ENCODE measurements at places on chromosomes 16 and 17.

GRCh38 chr17:77346765-77347164 is 206.0 kb downstream of the SEC14L1 start:
- no peak for DNase-seq

GRCh38 chr16:85321509-85322271 is 209.4 kb upstream of the CIBAR2 start:
- DNase-seq, result no peak

DNA sequence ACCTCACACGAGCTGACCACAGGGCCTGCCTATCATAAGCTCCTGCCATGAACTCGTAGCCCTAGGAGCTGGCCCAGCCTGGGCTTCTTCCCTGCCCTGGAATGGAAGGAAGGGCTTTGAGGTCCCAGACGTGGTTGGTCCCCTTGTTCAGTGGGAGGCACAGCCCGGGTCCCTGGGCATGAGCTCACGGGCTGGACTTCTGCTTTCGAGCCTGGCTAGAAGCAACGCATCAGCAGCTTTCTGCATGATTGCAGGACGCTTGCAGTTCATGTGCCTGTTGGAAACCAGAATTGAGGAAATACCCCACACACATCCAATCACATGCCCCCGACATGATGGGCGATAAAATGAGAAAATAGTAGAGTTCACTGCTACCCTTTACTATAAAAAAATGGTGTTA is 293.3 kb downstream of the MAF start:
- no peak for DNase-seq

GRCh38 chr16:86072328-86073102 is 173.6 kb downstream of the IRF8 start:
- peak; percentile 80 for DNase-seq

- no peak for DNase-seq
Measured at GRCh38 chr17:77146246-77146632, 5.5 kb downstream of the SEC14L1 start.

GRCh38 chr16:50520451-50521245 is 27.5 kb upstream of the NKD1 start:
- DNase-seq, result no peak

- no peak for DNase-seq
Measured at GRCh38 chr16:66400503-66401380, 26.4 kb upstream of the BEAN1 start.

- DNase-seq, result no peak
Measured at GRCh38 chr17:73288534-73289302, 23.1 kb downstream of the CDC42EP4 start.

- DNase-seq, result no peak
Measured at GRCh38 chr16:23514381-23515152, 4.3 kb upstream of the GGA2 start.

DNA sequence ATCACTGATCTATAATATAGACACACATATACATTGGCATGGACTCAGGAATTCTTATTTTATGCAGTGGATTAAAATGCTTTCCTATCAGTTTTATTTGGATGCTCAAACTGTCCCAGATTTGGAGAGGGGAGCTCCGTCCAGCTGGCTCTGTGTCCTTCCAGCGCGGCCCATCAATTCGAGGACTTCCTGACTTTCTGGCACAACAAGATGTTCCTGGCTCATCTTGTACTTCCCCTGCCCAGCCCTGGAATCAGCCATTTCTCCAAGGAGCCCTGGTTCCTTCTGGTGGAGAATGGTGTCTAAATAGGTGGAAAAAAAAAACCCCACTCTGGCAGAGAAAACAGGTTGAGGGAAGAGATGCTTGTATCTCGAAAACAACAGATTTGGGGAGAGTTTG is 94.5 kb downstream of the CRISPLD2 start:
- no peak for DNase-seq

GRCh38 chr16:12162151-12162985 is 185.8 kb downstream of the SNX29 start:
- DNase-seq, result no peak

GRCh38 chr17:76394166-76394565 is 9.8 kb downstream of the SPHK1 start:
- peak; percentile 33 for DNase-seq

DNA sequence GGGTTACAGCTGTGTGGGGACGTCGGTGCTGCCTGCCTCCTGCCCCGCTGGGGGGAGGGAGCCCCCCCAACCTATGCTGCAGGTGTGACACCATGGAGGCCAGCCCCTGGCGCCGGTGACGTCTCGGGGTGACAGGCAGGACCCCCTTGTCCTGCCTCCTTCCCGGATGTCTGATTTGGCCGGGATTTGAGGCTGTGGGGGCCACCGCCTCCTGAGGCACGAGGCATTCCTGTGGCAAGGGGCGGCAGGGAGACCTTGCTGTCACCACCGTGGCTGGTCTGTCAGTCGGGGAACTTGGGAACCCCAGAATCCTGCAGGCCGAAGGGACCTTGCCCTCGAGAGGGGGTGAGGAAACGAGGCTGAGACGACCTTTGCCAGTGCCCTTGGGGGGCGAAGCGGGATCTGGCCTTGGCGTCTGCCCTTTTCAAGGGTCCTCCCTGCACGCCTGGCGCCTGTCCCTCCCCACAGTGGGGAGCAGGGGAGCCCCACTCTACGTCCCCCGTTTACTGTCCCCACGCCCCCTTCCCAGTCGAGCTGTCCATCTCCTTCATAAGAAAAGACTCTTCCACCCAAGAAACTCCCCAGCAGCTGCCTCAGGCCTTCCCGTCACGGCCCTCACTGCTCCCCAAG is 74.4 kb downstream of the METRNL start:
- DNase-seq, result no peak

DNA sequence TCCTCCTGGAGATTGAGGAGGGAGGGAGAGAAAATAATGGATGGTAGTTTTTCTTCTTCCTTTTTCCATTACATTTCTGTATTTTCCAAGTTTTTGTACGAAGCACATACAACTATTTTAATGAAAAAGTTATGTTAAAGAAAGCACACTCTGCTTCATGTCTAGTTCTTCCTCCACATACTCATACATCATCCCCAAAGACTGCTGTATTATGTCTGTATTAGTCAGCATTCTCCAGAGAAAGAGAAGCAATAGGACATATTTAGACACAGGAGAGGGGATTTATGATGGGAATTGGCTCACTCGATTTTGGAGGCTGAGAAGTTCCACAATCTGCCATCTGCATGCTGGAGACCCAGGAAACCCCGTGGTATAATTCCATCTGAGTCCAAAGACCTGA is 10.1 kb upstream of the ACSM2A start:
- no peak for DNase-seq

GRCh38 chr17:27264068-27264812 is 29.7 kb upstream of the WSB1 start:
- no peak for DNase-seq

- DNase-seq, result peak; percentile 41
Measured at GRCh38 chr17:48542114-48542656, 2.7 kb downstream of the HOXB2 start.

DNA sequence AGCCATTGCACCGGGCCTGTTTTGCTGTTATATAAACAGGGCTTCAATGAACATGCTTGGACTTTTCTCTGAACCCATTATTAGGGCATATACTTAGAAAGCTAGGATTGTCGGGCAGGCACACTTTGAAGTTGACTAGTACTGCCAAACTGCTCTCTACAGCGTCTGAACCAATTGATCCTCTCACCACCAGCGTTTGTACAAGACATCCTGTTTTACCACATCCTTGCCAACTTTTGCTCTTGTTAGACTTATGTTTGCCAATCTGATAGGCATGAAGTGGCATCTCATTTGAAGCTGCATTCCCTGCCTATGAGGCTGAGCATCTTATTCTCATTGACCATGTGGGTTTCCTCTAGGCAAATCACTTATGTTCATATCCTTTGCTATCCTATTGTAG is 7.4 kb upstream of the PPP1R9B start:
- DNase-seq, result no peak

DNA sequence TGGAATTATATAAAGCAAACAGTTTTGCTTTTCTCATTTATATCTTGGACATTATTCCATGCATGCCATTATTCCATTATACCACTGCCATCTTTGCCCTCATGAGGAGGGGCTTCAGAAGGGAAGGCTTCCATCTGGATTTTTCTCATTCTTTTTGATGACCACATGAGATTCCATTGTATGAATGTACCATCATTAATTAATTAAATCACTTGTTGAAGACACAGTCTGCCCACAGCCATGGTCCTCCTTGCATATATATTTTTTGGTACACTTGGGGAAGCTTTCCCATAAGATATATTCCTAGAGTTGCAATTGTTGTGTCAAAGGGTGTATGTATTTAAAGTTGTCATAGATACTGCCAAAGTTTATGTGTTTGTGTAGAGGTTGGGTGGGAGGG is 7.1 kb downstream of the ARL4D start:
- DNase-seq, result no peak
